Epithelial cell of alveolus of lung (primary cell): ENCODE measurements at places on chromosomes 11 and 22. TPM values are rescaled to one million over a fixed set of nuclear protein-coding genes. Genes with fewer than 3 reads are reported as not detected.

Gene IGLL1
- not detected in 2 replicates for total RNA-seq

Gene TSGA10IP
- not detected in 2 replicates for total RNA-seq

Gene BIK
- total RNA-seq: 0.39 TPM in 1 of 2 replicates, not detected in the other

Gene SEPTIN3
- under 0.01 and 0.40 TPM in 2 replicates for total RNA-seq

Gene CCDC73
- not detected in 2 replicates for total RNA-seq

Gene TYMP
- total RNA-seq: 36.4 and 74.5 TPM in 2 replicates

Gene COMMD9
- total RNA-seq: 47.1 and 62.8 TPM in 2 replicates

Gene DLAT
- total RNA-seq: 23.9 and 34.0 TPM in 2 replicates

Gene OVOL1
- under 0.01 TPM in 1 of 2 replicates, not detected in the other for total RNA-seq

Gene TUBA8
- total RNA-seq: 1.1 TPM in 1 of 2 replicates, not detected in the other

Gene APOA5
- not detected in 2 replicates for total RNA-seq

Gene MUC6
- total RNA-seq: not detected in 2 replicates

Gene PRR14L
- 16.4 and 17.8 TPM in 2 replicates for total RNA-seq

Gene CSF2RB
- under 0.01 TPM in 1 of 2 replicates, not detected in the other for total RNA-seq

Gene SCN2B
- total RNA-seq: under 0.01 and 0.48 TPM in 2 replicates

Gene OR2AT4
- not detected in 2 replicates for total RNA-seq

Gene OR52E4
- total RNA-seq: not detected in 2 replicates

Gene TREH
- total RNA-seq: not detected in 2 replicates

Gene MYRF
- 3.0 and 7.6 TPM in 2 replicates for total RNA-seq

Gene TESMIN
- total RNA-seq: 1.3 TPM in 2 replicates

Gene SLCO2B1
- not detected in 2 replicates for total RNA-seq

Gene TBX1
- total RNA-seq: 0.24 and 0.65 TPM in 2 replicates

Gene CRYBB3
- not detected in 2 replicates for total RNA-seq

Gene TEX12
- not detected in 2 replicates for total RNA-seq

Gene NLRP6
- not detected in 2 replicates for total RNA-seq

Gene APOL4
- 0.13 and 0.24 TPM in 2 replicates for total RNA-seq

Gene APOBEC3G
- 13.0 and 13.6 TPM in 2 replicates for total RNA-seq

Gene BET1L
- total RNA-seq: 31.9 and 41.6 TPM in 2 replicates

Gene MFRP
- total RNA-seq: 0.08 TPM in 1 of 2 replicates, not detected in the other

Gene OVCH2
- not detected in 2 replicates for total RNA-seq

Gene CEND1
- total RNA-seq: 2.2 and 3.8 TPM in 2 replicates

Gene KBTBD3
- 2.2 and 5.0 TPM in 2 replicates for total RNA-seq

Gene SLC6A5
- not detected in 2 replicates for total RNA-seq

Gene PLEKHB1
- total RNA-seq: 0.26 and 1.3 TPM in 2 replicates

Gene C22orf31
- total RNA-seq: not detected in 2 replicates

Gene RAG1
- total RNA-seq: 0.65 and 1.2 TPM in 2 replicates

Gene SMDT1
- total RNA-seq: 3.2 and 8.3 TPM in 2 replicates

Gene DRICH1
- not detected in 2 replicates for total RNA-seq

Gene CST6
- total RNA-seq: 22.1 TPM in 1 of 2 replicates, not detected in the other

Gene GAS2
- 1.9 and 8.3 TPM in 2 replicates for total RNA-seq

Gene RFPL2
- total RNA-seq: not detected in 2 replicates

Gene C11orf65
- 0.52 and 1.0 TPM in 2 replicates for total RNA-seq

Gene LIF
- total RNA-seq: 12.9 and 52.8 TPM in 2 replicates

Gene CCDC81
- total RNA-seq: 0.08 and 0.52 TPM in 2 replicates

Gene PAX6
- total RNA-seq: not detected in 2 replicates

Gene OTOG
- not detected in 2 replicates for total RNA-seq

Gene TMPRSS6
- total RNA-seq: not detected in 2 replicates

Gene APOBEC3B
- total RNA-seq: 9.7 and 31.5 TPM in 2 replicates

Gene OR52N4
- total RNA-seq: not detected in 2 replicates

Gene MRGPRX3
- not detected in 2 replicates for total RNA-seq

Gene OR2AG1
- total RNA-seq: not detected in 2 replicates

Gene BCO2
- 0.91 and 10.5 TPM in 2 replicates for total RNA-seq

Gene EFEMP2
- total RNA-seq: 127 and 206 TPM in 2 replicates

Gene SLC22A25
- total RNA-seq: not detected in 2 replicates

Gene SDHAF2
- total RNA-seq: 36.4 and 45.3 TPM in 2 replicates

Gene PDGFB
- total RNA-seq: 3.1 and 9.2 TPM in 2 replicates

Gene GDPD4
- not detected in 2 replicates for total RNA-seq
